ENCODE measurements at places on chromosomes 4 and X.

DNA sequence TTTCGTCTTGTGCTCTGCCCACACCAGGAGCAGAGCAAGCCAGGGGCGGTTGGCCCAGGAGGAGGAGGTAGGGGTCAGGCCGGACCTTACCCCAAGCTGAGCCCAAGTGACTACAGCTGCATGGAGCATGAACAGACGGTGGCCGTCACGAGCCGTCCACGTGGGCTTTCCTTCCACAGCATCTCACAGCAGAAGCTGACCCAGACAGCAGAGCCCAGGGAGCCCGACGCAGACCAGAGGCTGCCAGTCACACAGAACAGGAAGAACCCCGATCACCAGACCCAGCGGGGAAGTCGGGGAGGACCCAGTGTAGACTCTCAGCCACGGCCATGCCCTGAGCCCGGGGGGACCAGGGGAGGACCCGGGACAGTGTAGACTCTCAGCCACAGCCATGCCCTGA, 58.0 kb downstream of the FAM53A start:
- no peak for DNase-seq

- peak; percentile 31 for DNase-seq
These were observed 209.5 kb upstream of the AFF2 start for GRCh38 chrX:148290931-148291330.

- no peak for DNase-seq
These were observed 163.1 kb upstream of the MID1 start for GRCh38 chrX:10783451-10783995.

DNA sequence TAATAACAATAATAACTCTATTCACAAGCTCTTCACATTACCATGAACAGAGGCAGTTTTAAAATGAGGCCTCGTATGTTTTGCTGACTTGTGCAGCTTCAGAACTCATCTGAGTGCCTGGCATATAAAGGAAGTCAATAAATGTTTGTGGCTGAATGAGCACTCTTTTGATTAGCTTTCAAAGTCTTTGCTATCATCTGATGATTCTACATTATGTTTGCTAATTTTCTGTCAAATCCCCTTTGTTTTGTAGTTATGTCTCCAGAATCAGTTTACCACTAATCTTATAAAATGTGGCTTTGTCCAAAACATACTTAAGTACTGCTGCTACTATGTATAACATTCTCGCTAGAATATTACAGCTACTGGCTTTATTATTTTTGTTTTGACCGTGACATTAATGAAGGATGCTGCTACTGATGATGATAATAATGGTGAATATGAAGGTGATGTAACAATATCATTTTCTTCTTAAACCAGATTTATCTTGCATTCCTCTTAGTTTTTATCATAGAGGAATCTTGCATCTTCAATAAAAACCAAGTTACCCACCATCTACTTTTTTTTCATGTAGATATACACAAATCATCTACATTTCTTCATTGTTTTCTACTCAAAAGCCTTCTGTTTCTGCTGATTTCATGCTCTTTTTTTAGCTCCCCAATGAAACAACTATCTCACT, 384.5 kb downstream of the NAF1 start:
- no peak for DNase-seq

GRCh38 chr4:1460967-1461868, 55.0 kb upstream of the NKX1-1 start:
- no peak for DNase-seq

DNA sequence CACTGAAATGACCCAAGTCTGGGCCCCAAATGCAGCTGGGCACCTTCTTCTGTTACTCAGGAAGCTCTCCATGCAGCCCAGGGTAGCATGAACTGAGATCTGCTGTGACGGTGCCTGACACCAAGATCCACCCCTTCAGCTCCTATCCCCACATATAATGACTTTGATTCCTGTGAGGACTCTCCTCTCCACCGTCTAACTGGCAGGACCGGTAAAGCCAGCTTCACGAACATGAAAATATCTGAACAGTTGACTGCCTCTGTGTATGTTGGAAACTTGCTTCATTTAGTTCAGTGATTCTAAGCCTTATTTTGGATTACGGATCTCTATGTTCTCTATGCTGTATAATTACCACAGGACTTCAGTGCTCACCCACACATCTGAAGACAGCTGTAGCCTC, 115.5 kb upstream of the TMEM150C start:
- no peak for DNase-seq

All from suppressor macrophage treated with lipopolysaccharide for 4 hours (primary cell).